ENCODE measurements at places on chromosomes 12 and 14.

GRCh38 chr14:81436296-81437138 lies 36.4 kb upstream of the STON2 start:
- peak; percentile 71 for DNase-seq

GRCh38 chr14:65434216-65434850 lies 21.8 kb downstream of the FUT8 start:
- no peak for DNase-seq

DNA sequence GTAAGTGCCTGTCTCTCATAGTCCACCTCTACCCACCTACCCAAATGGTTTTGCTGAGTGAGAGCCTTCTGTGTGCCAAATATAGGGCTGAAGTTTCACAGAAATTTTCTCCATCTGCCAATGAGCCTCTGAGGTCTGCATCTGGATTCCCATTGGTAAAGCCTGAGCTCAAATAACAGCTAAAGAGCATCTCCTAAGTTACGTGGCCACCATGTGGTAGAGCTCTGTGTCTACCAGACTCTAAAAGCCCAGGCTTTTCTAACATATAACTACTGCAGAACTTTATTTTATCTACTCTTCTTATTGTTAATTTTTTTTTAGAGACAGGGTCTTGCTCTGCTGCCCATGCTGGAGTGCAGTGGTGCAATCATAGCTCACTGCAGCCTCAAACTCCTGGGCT lies 16.0 kb downstream of the AMDHD1 start:
- no peak for DNase-seq

DNA sequence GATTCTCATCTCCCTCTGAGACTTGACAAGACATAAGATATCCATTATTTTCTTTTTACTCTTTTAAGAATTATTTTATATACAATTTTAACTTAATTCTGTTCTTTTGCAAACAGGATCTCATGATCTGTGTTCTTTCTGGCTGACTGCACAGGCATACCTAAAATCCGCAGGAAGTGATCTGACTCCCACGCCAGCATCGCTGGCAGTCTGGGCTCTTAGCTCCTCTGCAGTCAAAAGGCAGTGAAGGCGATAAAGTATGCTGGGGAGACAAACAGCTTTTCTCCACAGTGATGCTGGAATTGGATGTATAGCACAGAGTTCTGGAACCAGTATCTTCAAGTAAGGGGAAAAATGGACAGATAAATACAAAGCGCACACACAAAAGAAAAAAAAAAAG lies 52.4 kb downstream of the DICER1 start:
- DNase-seq, result no peak

- DNase-seq, result peak; percentile 69
These were observed at the start of gene MANSC1 for GRCh38 chr12:12349711-12350665. Gene MANSC1, minus strand, starts transcription at chr12:12350242. Its CDS starts 6,928 bp downstream, at chr12:12343314.

GRCh38 chr12:120643574-120643973 lies 3.1 kb downstream of the CABP1 start:
- no peak for DNase-seq

- DNase-seq, result no peak
These were observed 10.6 kb upstream of the MAP4K5 start for GRCh38 chr14:50542941-50543418.

DNA sequence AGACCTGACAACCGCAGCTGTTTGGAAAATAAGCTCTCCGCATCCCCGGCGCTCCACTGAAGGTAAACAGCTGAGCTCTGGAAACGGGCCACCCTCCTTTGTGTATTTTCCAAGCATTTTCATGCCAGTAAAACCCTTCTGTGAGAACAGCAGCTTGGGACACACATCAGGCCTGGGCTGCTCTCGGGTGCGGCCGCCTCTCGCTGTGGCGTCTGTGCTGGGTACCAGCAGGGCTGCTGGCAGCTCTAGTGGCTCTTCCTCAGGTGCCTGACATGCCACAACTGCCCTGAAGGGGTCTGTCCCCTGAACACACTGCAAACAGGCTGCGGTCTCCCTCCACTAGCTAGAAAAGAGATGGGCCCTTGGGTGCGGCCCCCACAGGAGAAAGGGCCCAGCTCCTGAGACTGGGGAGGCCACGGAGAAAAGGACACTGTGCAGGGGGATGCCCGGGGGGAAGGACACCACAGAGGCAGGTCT lies 96.3 kb downstream of the ITPK1 start:
- no peak for DNase-seq

- DNase-seq, result peak; percentile 44
These were observed 33.5 kb downstream of the CCNK start for GRCh38 chr14:99514552-99515300.

DNA sequence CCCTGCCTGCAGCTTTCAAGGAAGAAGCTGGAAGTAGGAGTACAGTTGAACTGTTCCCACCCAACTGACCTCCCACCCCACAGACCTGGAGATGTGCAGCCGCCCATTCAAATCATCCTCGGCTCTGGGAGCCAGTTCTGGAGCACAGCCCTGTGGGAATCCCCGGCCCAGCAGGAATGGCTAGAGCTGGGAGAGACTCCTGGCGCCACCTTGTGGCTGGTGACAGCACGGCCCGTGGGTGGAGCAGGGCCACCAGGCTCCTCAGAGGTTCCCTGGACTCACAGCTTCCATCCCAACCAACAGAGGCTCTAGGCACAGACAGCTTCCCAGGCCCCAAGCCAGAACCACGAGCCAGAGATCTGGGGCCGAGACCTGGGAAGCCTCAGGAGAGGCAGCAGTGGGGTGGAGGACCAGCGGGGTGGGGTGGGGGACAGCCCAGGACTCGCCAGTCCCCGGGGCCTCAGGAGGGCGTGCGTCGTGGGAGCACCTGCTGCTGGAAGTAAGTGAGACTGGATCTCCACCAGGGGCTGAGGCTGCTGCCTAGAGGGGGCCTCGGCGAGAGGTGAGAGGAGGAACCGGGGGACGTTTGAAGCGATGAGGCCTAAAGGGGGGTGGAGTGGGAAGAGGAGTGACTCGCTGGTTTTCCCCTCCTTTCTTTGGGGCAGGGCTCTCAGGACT lies 43.4 kb downstream of the RNF34 start:
- DNase-seq, result peak; percentile 90

DNA sequence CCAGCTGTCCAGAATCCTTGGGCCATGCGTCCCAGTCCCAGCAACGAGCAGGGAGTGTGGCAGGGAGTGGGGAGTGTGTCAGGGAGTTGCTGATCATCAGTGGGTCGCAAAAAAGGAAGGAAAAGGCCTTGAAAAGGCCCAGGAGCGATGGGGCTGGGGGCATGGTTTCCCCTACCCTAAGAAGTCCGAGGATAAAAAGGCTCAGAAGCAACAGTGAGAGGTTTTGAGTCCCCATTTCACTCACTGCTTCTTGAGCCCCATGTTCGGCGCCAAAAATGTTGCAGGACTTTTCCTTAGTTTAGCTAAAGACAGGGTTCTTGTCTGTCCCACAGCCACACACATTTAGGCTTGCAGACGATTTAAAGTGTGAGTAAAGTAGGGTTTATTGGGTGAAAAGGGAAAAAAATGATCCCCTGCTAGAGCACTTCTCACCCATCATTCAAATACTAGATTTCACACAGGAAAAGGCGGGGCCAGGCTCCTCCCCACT lies 189.5 kb downstream of the KCNC2 start:
- no peak for DNase-seq
